ENCODE measurements at places on chromosomes 3 and 15.

GRCh38 chr15:60382773-60383674, 14.8 kb downstream of the ANXA2 start:
- no peak for DNase-seq

DNA sequence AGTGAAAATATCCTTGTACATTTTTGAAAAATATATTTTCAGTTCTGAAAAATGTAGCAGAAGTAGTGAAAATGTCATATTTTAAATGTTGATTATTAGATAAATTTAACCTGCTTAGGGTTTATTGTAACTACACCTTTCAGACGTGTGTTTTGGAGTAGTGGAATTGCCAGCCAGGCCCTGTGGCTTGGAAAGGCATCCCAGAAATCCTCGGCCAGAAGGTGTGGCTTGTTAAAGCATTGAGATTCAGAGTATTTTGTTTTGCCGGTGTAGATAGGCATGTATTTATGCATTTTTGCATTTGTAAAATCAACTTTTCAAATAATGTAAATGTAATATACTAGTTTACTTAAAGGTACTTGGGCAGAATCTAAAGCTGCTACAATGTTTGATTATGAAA, 7.0 kb downstream of the EBLN2 start:
- DNase-seq, result no peak

DNA sequence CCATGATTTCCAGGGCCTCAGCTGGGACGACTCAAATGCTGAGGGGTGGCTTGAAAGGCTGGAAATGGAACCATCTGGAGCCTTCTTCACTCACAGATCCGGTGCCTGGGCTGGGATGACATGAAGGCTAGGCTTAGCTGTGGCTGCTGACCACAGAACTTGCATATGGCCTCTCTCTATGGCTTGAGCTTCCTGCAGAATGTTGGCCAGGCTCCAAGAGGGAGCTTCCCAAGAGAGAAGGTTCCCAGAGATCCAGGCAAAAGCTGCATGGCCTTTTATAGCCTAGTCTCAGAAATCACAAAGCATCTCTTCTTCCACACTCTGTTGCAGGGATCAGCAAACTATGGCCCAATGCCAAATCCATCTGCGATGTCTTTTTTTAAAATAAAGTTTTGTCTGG, 44.8 kb downstream of the GATM start:
- DNase-seq, result no peak

- DNase-seq, result no peak
These were observed 3.5 kb downstream of the EIF4A2 start for GRCh38 chr3:186786922-186787321.

DNA sequence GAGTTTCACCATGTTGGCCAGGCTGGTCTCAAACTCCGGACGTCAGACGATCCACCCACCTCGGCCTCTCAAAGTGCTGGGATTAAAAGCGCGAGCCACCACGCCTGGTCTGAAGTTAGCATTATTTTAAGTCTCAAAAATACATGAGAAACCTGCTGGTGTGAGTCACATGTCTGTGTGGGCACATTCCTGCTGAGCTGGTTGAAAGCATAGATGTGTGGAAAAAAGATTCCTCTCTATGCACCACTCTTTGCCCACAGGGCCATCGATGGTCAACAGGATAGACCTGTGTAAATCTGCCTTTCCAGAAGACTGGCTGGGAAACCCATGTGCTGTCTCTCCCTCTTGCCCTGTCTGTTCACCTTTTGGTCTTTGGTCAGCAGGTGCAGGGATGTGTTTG, 63.5 kb downstream of the CHRD start:
- no peak for DNase-seq
